ENCODE measurements at places on chromosomes 1 and 21.

DNA sequence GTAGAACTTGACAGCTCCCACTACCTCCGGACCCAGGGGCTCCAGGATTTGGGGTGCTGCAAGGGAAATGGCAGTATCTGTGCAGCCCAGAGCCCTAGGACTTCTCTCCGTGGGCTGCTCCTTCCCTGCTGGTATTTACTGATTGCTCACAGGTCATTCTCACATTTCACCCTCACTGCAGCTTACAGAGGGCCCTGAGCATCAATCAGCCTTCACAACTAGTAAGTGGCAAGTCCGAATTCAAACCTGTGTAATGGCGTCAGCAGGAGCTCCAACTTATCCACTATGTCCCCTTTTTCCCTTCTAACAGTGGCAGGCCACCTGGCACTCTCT, 32.4 kb downstream of the PIK3C2B start:
- no peak for DNase-seq

DNA sequence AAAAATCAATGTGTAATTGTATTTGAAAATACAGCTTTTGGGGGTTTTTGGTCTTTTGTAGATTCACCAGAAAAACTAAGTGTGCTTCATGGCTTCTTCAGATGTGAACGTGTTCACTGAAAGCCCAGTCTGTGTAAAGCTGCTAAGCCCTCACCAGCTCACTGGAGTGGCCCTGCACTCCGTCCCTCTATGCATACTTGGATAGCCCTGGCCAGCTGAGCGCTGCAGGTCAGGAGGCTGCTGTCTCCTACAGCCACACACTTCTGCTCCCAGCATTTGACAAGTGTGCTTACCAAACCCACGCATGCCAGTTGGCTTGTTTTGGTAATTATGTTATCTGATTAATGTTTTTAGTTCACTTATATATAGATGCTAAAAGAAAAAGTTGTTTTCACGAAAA, 163.5 kb downstream of the TLR5 start:
- no peak for DNase-seq

DNA sequence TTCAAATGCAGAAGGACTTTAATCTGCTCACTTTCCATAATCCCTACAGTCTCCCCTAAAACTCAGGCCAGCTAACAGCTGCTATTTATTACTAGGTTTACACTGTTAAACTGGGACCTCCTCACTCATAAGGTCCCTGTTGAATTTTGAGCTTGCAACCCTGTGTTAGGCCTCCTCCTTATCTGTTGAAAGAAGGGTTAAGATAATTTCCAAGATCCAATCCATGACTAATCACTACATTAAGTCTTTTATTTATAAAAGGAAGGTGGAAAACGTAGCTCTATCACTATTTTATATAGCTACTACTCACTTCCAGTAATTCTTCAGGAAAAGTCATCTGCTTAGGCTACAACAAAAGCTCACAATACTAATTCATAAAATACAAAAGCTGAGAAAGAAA, 79.5 kb downstream of the EVI5 start:
- no peak for DNase-seq

- no peak for DNase-seq
Observed at GRCh38 chr1:243727503-243728203, 122.4 kb downstream of the AKT3 start.

- no peak for DNase-seq
Observed at GRCh38 chr1:207288315-207288714, 33.2 kb upstream of the CD55 start.

- no peak for DNase-seq
Observed at GRCh38 chr1:22861764-22862440, 110.8 kb downstream of the LACTBL1 start.

DNA sequence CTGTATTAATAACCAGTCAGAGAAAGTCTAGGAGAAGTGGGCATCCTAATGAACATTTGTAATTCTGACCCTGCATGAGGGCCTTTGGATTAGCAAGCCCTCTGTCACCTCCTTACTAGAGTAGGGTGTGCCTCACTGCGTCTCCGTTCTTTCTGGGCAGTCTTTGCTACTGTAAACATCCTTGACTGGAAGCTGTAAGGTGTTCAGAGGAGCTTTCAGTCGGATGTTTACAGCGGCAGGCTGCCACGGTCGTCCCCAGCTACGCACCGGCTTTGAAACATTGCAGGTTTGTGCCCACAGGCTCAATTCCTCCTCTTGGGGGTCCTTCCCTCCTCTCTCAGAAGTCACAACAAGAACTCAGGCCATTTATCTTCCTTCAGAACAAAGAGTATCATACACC, 29.4 kb upstream of the KCNQ4 start:
- no peak for DNase-seq

- DNase-seq, result no peak
Observed at GRCh38 chr1:224622831-224623230, 6.7 kb downstream of the CNIH3 start.
